ENCODE measurements at places on chromosomes 12 and 14.

- no peak for DNase-seq
Observed at GRCh38 chr14:98867146-98867545, 404.9 kb downstream of the BCL11B start.

GRCh38 chr12:124517260-124518050 lies 50.0 kb downstream of the NCOR2 start:
- DNase-seq = no peak

DNA sequence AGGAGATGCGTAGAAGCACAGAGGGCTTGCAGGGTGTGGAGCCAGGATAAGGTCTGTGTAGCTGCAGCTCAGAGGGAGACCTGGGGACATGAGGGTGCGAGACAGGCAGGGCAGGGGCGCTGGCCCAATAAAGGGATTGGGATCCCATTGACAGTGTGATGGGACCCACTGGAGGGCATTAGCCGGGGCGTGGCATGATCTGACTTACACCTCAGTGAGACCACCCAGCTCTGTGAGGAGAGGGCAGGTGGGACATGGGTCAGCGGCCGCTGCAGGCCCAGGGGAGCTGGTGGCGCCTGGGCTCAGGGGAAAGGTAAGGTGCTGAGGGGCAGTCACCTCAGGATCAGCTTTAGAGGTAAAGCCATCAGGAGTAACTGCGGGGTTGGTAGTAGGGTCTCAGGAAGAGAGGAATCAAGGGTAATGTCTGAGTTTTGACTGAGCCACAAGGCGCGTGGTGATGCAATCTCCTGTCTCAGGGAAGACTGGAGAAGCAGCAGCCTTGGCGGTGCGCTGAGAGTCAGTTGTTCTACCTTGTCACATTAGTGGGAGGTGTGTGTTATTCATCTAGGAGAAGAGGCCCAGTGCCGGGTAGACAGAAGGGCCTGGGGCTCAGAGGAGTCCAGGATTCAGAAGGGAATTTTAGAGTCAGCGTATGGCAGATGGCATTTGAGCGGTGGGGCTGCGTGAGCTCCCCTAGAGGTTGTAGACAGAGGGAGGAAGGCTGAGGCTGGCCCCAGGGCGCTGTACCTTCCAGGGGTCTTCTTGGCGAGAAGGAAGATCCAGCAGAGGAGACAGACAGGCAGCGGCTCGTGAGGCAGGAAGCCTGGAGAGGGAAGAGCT lies 30.8 kb upstream of the BDKRB2 start:
- no peak for DNase-seq

DNA sequence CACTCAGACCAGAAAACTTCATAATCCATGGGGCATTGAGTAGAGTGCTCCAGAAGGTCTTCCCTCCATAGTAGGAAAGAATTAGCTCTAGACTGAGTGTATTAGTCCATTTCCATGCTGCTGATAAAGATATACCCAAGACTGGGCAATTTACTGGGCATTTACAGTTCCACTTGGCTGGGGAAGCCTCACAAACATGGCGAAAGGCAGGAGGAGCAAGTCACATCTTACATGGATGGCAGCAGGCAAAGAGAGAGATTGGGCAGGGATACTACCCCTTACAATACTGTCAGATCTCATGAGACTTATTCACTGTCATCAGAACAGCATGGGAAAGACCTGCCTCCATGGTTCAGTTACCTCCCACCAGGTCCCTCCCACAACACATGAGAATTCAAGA lies 300.6 kb upstream of the TMEM132C start:
- no peak for DNase-seq

DNA sequence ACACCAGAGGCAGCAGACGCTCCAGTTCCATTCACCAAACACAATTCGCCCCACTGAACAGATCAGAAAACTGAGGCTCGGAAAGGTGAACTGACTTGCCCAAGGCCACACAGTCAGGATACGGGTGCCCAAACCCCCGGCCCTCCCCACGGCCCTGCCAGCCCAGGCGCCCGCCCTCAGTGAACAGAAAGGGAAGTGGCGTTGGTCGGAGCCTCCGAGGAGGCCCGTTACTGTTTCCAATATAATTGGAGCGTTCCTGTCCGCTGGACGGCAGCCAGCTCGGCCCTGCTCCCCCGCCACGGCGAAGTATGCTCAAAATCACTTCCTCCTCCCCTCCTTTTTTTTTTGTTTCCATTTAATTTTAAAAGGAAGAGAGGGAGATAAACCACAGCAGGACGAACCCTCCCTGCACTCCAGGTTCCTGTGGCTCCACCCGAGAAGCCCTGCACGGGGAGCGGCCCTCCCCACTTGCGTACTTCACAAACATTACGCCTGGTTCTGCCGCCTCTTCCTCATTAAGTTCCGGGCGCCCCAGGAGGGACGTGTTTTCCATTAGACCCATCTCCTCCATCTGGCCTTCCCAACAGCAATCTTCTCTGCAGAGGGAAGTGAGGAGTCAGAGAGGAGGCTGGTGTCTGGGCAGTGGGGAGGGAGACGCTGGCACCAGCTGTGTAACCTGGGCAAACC lies 61.1 kb downstream of the NCOR2 start:
- peak; percentile 95 for DNase-seq

GRCh38 chr14:75570797-75571196 lies 7.6 kb upstream of the FLVCR2 start:
- DNase-seq = no peak

- no peak for DNase-seq
Observed at GRCh38 chr12:2689393-2689792, 105.4 kb upstream of the FKBP4 start.

GRCh38 chr14:75064205-75064567 lies 362 bp upstream of the ACYP1 start:
- DNase-seq = no peak

DNA sequence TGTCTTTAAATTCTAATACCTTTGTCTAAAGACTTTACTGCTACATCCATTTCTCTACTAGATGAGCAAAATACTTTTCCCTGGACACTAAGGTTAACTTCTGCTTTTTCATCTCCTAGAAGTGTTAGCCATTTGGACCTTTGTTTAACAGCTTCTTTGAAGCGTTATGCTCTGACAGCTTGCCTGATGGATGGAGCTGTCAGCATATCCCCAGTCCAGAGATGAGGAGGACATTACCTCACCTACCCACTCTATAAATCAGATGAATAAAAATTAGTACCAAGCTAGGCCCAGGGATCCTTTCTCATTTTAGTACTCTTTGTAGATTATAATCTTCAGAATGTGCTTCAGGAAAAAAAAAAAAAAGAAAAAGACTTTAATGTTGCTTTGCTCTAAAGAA lies 222.7 kb downstream of the PELI2 start:
- DNase-seq = no peak

DNA sequence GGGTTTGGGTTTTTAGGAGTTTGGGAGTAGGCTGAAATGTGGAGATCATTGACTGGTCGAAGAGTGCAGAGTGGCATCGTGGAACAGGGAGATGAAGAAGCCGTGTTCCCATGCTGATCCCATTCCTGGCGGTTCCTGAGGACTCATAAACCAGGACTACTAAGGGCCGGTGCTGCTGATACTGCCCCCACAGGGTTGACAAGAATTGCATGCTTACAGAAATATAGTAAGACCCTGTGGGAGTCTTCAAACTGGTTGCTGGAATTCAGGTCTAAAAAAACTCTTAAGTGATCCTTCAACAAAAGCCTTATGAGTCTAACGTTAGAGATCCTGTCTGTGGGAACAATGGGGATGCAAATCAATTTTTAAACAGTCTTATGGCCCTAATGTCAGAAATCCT lies 64.0 kb upstream of the ARHGAP5 start:
- DNase-seq = no peak

GRCh38 chr14:91685600-91685999 lies 46.3 kb downstream of the CATSPERB start:
- DNase-seq = no peak

- no peak for DNase-seq
Observed at GRCh38 chr12:96811083-96811482, 96.0 kb upstream of the NEDD1 start.

DNA sequence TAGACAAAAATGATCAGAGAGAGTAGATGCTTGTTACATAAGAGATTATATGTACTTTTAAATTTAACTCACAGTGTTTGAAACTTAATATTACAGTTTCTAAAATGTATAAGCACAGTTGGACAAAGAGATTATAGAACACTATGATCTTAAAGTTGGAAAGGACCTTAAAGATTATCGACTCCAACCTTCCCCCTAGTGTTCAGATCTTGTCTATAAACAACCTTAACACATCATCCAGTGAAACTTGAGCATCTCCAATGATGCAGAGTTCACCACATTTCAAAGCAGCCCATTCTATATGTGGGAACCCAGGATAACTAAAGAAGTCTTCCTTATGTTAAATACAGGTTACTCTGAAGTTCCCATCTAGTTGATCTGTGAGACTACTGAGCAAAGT lies 480.8 kb downstream of the RMST start:
- DNase-seq = no peak

- no peak for DNase-seq
Observed at GRCh38 chr14:75449696-75450095, 21.9 kb downstream of the JDP2 start.

DNA sequence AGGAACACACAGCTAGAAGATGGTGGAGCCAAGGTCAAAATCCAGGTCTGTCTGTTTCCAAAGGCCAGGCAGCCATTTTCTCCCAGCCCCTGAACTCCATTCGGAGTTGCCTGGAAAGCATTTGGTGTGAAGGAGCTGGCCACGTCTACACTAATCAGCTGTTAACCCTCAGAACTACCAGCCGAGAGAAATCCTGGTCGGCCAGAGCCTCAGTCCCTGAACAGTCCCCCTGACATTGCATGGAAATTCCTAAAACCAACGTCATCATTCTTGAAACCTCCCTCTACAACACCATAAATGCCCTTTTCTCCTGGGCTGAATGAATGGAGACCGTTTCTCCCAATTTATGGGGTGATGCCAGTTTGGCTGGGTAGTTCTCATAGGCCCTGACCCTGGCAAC lies 245.6 kb downstream of the SLC41A2 start:
- DNase-seq = no peak

GRCh38 chr12:52801773-52802172 lies 5.9 kb upstream of the KRT3 start:
- DNase-seq = no peak

All from GDM1 (cell line).